NCI-H345 (cell line): ENCODE measurements at places on chromosomes 11 and 22.
A peak's percentile ranks its signal among the peaks of the same experiment; 100 is the strongest.

- DNase-seq: no peak
Measured at GRCh38 chr11:15825976-15826650, 530.2 kb downstream of the SOX6 start.

DNA sequence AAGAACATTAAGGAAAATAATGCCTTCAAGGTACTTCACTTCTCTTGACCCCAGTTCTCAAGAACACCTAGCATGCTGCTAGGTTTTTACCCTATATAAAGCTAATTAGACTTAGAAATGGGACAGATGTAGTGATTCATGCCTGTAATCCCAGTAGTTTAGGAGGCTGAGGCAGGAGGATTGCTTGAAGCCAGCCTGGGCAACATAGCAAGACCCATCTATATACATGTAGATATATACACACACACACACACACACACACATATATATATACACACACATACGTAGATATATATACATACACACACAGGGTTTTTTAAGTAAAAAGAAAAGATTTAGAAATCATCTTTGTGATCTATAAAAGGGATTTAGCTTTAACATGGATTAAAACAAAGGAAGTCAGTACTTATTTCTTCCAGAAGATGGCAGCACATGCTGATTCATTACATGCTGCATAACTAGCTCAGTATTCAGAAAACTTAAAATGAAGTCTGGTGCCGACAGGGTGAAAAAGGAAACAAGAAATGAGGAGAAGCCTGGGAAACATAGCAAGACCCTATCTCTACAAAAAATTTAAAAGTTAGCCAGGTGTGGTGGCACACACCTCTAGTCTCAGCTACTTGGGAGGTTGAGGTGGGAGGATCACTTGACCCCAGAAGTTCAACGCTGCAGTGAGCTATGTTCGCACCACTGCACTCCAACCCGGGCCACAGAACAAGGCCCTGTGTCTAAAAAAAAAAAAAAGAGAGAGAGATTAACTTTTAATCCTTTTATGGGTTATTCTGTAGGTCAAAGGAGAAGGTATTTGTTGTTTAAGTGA, 28.5 kb upstream of the RBX1 start:
- peak; percentile 5 for DNase-seq

- no peak for DNase-seq
Measured at GRCh38 chr22:39712081-39712480, 141.5 kb downstream of the CACNA1I start.

DNA sequence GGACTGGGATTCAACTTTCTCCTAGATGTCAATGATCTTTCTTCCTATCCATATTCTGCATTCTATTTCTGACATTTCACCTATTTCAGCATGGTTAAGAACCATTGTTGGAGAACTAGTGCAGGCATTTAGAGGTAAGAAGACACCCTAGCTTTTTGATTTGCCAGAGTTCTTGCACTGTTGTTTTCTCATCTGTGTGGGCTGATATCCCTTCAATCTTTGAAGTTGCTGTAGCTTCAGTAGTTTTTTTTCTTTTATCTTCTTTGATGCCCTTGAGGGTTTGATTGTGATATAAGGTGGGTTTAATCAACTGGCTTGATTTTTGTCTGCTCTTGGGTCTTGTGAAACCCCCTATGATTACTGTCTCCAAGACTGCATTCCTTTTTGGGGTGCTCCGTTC, 502.1 kb downstream of the ETS1 start:
- no peak for DNase-seq

- DNase-seq: peak; percentile 80
Measured at GRCh38 chr11:120547811-120548681, 36.5 kb downstream of the GRIK4 start.

DNA sequence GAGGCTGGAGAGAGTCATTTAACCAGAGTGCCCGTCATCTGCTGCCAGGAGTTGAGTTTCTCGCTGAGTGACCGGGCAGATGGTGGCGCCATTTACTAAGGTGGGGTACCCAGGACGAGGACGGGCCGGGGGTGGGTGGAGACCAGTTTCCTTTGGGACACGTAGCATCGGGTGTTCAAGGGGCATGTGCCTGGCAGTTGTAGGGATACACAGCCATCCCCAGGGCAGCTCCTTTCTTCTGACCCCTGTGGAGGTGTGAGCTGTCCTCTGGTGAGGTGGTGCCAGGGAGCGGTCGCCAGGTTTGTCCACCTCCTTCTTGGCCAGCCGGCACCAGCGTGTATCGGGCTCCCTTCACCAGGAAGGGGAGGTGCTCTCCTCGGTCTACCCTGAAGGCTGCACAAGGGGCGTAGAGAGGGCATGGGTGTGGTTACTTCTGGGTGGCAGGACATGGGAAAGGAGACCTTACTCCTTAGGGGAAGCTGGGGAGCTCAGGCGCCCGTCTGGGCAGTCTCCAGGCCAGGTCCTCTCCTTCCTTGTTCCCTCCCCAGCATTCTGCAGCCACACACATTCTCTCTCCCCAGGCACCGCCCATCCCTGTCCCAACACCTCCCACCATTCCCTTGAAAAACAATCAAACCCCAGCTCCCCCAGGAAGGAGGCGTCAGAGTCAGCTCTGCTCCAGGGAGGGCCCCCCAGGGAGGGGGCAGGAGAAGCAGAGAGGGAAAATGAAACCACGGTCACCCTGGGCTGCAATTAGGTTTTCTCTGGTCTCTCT, 10.3 kb upstream of the MB start:
- peak; percentile 38 for DNase-seq

GRCh38 chr11:96075532-96075959, 151.6 kb upstream of the MTMR2 start:
- DNase-seq: no peak

GRCh38 chr11:100472727-100473389, 214.2 kb upstream of the ARHGAP42 start:
- DNase-seq: no peak

GRCh38 chr11:105447936-105448702, 161.8 kb upstream of the GRIA4 start:
- DNase-seq: no peak

GRCh38 chr11:124415356-124415923, 9.2 kb downstream of the OR8B4 start:
- DNase-seq: peak; percentile 2

DNA sequence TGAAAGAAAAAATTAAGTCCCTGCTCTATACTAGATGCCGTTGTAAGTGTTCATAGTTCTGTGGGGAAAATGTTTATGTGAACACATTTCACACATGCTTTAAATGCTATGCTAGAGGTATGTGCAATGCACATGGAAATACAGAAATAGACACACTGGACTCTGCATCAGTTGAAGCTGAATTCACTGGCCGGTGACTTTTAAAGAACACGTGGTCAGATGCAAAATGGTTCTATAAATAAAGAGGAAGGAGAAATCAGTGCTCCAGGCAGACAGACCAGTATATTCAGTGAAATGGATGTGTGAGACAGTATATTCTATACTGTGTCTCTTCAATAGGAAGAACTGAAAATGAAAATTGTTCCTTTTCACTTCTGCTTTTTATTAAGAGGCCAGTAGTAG, 29.9 kb downstream of the TRPC6 start:
- no peak for DNase-seq

DNA sequence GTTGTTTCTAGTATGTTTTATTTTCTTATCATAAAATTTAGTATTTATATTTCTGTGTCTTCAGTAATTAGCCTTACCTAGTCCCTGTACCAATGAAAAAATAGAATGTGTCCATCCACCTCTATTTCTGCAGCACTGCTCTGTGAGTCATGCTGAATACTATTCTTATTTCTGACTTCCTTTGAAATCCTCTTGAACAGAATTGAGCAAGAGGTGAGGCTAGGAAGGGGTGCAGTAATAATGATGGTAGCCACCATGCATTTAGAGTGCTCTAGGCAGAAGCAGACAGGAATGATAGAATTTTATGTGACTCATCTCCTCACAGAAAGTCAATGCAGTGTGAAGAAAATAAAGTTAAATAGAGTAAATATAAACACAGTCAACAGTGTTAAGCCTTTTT, 60.0 kb downstream of the OR10A6 start:
- no peak for DNase-seq

DNA sequence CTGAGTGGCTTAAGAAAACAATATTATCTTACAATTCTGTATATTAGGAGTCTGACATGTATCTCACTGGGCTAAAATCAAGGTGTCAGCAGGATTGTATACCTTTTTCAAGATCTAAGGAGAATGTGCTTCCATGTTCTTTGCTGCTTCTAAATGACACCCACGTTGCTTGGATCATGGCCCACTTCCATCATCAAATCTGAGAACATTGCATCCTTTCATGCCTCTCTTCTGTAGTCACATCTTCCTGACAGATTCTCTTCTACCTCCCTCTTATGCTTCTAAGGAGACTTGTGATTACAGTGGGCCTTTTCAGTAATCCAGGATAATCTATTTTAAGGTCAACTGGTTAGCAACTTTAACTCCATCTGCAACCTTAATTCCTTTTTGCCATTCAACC, 499.4 kb downstream of the FAM181B start:
- DNase-seq: no peak
